NCI-H2081 treated with DMSO at 0.1 percent for 48 hours (cell line): ENCODE measurements at places on chromosomes 2 and 18.

DNA sequence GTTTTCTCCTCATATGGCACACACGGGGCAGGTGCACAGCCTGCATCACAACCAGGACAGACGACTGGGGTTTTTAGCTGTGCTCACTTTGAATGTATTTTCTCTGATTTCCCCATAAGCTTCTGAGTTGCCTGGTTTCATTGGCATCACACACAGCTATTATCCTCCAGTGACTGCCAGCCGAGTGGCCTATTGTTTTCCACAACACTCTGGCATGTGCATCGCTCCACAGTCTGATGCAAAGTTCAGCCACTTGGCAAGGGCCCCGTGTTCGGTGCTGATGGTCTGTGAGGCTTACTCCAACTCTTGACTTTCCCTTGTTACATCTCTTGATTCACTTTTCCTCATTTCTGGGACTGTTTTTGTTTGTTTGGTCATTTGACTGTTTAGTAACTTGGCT, 593.1 kb downstream of the CBLN2 start:
- DNase-seq = no peak

GRCh38 chr2:202760848-202761247, 110.7 kb downstream of the ICA1L start:
- no peak for DNase-seq

DNA sequence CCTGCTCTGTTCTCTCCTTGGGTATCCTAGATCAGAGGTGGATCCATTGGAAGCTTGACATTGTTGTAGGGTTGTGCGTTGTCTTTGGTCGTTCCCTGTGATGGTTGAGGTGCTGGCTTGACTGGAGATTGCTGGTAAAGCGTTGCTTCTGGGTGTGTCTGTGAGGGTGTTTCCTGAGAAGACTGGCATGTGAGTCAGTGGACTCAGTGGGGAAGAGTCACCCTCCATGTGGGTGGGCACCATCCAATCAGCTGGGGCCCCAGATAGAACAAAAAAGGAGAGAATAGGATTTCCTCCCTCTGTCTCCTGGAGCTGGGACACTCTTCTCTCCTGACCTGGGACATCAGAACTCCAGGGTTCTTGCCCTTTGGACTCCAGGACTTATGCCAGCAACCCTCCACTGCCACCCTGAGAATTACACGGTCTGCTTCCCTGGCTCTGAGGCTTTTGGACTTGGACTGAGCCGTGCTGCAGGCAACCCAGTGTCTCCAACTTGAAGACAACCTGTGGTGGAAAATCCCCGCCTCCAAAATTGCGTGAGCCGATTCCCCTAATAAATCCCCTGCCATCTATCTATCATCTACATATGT, 14.8 kb upstream of the REEP1 start:
- DNase-seq = no peak

DNA sequence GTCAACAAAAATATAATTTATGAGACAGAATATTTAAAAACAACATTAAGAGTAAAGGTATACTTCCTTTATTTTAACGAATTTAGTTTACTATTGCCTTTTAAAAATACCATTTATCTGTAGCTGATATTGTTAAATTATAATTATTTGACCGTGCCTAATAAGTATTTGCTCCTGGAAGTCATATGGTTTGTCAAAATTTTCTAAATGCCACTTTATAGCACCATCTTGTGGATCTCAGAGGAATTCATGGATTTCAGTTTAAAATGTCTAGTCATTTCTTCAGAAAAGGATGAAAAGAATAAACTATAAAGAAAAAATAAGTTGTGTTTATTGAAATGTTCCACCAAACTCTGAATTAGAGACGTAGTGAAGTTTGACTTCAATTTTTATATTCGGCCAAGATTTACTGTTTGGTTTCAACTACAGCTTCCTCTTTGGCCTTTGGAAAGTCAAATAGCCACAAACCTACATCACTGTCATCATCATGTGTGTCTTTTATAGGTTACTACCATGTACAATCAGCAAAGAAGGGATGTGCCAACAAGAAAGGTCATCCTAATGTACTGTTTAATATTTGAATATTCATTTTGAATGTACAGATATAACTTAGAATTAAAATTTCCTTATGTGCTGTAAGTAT, 10.3 kb upstream of the FTCDNL1 start:
- peak; percentile 43 for DNase-seq

DNA sequence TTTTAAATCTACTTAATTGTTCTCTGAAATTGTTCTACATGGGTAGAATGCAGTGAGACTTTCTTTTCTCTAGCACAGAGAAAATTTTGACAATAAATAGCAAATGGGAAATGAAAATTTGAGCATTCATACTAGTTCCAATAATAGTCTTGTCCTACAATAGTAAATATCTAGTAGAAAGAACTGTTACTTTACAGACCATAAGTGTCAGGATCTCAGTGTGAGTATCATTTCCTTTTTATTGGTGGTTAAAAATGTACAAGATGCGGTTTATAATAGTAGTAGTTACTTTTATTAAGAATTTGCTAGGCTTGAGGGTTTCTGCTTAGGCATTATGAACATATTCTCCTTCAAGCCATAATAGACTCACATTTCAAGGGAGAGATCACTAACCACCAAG, 43.2 kb downstream of the KCNE4 start:
- DNase-seq = no peak

DNA sequence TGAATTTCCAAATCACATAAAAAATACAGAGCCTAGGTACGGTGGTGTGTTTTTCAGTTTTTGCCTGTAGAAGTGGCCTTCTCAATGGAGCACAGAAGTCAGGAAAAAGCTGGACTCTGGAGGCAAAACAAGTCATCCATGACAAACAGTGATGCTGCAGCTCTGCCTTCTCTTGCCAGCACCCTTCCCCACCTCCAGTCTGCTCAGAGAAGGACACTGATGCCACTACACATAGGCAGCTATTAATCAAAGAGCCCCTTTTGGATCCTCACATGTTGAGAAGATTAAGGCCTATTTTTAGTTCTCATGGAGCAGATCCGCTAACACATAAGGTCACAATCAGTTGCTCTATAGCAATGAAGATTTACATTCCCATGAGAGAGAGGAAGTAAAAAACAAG, 181.6 kb upstream of the GALNT5 start:
- DNase-seq = no peak

GRCh38 chr2:222052934-222053367, 245.8 kb downstream of the PAX3 start:
- DNase-seq = no peak

- no peak for DNase-seq
These were observed 1.1 kb downstream of the LMAN1 start for GRCh38 chr18:59357928-59358327.

- no peak for DNase-seq
These were observed 259.2 kb downstream of the TGIF1 start for GRCh38 chr18:3709205-3709604.

DNA sequence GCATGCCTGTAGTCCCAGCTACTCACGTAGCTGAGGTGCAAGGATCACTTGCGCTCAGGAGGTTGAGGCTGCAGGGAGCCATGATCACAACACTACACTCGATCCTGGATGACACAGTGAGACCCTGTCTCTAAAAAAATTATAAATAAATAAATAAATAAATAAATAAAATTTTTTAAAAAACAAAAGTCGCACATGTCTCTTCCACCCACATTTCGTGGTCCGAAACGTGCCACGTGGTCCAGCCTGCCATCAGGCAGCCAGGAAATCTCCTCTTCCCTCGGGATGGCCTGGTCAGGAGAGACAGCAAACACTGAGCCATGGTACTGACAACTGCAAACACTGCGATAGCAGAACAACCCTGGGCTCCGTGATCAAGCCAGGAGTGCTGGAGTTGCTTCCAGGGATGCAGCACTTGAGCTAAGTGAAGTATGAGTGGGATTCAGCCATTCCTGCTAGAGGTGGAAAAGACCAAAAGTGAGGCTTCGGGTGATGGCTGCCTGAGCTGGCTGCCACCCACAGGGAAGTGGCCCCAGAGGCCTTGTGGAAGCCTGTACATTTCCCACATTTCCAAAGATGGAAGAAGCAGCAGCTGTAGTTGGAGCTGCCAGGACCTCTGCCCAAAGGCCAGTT, 193.1 kb downstream of the SMAD2 start:
- DNase-seq = no peak

DNA sequence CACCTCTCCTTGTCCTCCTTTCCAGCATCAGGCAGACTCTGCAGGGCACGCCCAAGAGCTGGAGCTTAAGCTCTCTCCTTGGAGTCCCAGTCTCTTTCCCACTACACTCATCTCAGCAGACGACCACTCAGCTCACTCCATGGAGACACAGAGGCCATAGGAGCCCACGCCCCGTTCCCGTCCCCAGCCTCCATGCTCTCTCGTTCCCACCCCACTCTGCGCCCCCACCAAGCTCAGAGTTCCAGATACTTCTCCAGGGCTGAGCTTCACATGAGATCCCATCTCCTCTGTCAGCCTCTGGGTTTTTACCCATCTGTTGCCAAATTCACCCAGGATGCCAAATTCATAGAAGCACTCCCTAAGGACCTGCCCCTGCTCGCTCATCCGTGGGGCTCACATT, 87.3 kb downstream of the MALT1 start:
- DNase-seq = no peak

DNA sequence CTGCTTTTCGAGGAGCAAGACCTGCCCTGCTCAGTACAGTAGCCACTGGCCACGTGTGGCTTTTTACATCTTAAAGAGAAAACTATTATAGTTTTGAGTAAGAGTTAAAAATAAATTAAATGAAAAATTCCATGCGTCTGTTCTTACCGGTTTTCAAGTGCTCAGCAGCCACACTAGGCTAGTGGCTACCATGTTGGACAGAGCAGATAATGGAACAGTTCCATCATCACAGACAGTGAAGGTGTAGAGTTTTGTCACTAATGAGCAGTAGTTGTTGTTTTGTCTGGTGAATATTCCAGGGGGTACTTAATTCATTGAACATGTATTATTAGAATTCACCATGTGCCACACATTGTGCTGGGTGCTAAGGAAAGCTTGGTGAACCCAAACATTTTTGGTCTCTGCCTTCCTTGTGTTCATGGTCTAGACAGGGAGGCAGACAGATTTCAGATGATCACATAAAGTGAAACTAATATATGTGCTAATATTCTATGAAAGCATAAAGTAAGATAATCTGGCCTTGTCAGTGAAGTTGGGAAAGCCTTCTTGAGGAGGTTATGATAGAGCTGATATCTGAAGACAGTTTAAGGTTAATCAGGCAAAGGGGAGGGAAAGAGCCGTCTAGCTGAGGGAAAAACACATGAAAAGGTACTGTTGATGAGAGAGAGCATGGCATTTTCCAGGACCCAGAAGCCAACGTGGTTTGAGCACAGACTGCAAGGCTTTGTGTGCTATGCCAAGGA, 1.4 kb downstream of the ALMS1 start:
- DNase-seq = no peak

GRCh38 chr2:516944-517343, 160.3 kb downstream of the TMEM18 start:
- no peak for DNase-seq

DNA sequence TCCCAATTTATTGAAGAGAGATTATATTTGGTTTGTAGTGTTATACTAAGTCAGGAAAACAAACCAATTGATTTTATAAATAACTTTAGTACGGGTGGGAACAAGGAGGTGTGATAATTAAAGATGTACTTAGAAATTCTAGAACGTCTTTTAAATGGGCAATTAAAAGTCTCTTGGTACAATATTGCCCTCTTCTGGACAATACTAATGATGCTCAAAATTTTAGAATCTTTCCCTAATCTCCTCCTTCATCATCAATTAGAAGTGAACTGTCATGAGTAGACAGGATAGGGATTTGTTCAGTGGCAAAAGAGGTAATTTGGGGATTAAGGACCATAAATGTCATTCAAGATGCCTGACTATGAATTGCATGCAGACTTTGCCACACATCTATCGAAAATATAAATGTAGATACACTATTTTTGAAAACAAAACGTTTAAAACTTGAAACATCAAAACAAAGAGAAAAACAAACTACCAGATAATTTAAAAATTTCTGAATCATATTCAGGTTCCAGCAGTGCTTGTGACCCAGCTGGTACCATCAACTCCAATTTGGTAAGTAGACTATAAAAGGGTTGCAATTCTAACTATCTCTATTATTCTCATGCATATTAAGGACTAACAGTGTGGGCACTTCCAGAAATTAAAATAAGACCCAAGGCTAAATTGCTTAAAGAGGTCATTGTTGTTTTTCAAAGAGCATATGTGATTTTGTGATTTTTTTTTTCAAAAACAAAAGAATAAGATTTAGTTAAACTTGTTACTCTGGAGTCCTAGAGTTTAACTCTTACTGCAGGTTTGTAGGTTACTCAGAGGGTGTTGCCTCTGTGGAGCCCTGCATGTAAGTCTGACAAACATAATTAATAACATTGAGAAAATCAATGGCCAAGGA, 123.5 kb downstream of the LAMA3 start:
- no peak for DNase-seq

DNA sequence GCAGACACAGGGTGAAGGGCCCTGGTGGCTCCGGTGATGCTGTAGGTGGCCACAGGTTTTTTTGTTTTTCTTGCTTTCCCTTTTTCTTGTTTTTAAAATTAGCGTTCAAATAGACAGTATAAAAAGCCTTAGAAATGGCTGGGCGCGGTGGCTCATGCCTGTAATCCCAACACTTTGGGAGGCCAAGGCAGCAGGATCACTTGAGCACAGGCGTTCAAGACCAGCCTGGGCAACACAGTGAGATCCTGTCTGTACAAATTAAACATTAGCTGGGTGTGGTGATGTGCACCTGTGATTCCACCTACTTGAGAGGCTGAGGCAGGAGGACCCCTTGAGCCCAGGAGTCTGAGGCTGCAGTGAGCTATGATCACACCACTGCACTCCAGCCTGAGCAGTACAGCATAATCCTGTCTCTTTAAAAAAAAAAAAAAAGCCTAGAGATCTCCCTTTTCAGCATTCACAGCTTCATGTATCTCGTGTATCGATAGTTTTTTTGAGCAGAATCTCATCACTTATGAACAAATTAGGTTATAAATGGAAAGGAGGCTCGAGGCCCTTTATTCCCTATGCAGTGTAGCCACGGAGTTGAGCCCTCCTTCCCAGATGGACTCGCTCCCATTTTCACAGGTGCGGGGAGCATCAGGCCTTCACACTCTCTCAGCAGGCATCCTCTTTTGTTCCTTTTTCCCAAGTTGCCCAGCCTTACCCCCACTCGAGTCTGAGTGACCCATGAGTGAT, 50.8 kb downstream of the EMILIN2 start:
- DNase-seq = no peak

- no peak for DNase-seq
These were observed 91.1 kb upstream of the ARHGAP28 start for GRCh38 chr18:6638447-6638846.

- no peak for DNase-seq
These were observed 70.2 kb downstream of the TMEM163 start for GRCh38 chr2:134648586-134648985.

GRCh38 chr2:238569507-238570195, 142.9 kb downstream of the ASB1 start:
- no peak for DNase-seq

DNA sequence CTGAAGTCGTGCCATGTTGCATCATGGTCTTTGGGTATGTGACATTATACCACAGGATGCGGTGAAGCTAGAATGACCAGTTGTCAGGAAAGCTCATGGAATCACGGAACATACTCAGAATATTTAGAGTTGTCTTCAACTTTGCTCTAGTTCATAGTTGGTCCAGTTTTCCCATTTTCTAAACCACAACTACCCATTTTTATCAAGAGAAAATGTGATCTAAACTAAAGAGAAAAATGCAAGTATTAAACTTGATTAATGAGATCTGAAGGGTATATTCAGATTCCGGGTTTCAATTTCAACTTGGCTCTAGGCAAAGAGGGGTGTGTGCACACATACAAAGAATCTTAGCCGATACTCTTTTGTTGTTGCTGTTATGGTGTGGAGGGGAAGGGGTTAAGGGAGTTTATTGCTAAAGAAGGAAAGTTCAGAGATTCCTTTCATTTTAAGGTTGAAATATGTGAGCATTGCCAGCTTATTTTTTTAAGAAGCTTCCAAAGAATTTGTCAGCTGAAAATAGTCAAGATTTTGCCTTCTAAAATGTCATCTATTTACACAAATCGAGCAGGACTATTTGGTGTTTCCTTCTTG, 516.6 kb upstream of the ZEB2 start:
- DNase-seq = no peak
